AG09309 (cell line): ENCODE measurements at places on chromosomes 6 and 20.

- no peak for DNase-seq
Observed at GRCh38 chr6:138485005-138485545, 14.2 kb downstream of the NHSL1 start.

DNA sequence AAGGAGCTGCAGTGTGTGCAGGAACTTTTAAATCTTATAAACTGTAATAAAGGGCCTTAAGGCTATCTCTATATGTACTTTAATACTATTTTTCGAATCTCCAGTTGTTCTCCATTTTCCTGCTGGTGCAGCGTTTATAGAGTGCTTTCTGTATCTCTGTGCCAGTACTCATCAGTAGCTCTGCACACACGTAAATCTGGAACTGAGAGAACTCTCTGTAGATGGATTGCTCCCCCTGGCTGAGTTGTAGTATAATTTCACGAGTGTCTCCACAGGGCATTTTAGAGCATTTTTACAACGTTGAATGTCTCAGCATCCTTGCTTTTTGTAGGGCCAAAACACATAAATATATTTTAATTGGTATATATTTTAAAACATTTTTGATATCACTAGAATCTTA lies 256.5 kb downstream of the TRDN start:
- DNase-seq = no peak

DNA sequence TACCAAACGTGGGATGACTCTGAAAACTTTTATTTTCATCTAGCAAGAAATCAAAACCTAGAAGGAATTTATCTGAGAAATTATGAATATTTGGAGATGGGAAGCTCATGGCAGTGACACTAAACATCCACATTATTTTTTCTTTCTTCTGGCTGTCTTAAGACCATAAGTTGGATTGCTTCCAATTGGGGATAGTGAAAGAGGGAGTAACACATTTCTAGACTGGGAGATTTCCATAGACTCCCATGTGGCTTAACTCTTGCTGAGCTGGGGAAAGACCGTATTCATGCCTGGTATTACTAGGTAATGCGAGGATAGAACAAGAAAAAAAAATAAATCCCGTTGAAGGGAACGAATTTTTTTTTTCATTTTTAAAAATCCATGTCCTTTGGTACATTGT lies 120.0 kb downstream of the UTRN start:
- no peak for DNase-seq

GRCh38 chr6:85406641-85407075 lies 43.2 kb upstream of the NT5E start:
- DNase-seq = no peak

DNA sequence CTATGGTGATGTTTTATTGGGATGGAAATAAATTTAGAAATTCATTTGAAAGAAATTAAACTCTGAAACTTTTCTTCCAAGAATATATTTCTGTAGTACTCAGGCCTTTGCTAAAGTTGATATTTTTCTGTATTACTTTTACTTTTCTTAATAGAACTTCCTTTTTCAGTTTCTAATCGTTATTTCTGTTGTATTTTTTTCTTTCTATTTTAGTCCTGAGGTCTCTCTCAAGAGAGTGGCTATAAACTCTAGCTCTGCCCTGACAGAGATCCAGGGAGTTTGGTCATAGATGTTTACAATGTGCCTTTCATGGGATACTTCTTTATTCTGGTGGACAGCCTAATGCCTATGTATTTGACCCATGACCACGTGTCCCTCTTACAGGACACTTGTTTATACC lies 51.0 kb downstream of the OR2B6 start:
- DNase-seq = no peak

GRCh38 chr20:59071216-59071615 lies 28.6 kb upstream of the PRELID3B start:
- no peak for DNase-seq

DNA sequence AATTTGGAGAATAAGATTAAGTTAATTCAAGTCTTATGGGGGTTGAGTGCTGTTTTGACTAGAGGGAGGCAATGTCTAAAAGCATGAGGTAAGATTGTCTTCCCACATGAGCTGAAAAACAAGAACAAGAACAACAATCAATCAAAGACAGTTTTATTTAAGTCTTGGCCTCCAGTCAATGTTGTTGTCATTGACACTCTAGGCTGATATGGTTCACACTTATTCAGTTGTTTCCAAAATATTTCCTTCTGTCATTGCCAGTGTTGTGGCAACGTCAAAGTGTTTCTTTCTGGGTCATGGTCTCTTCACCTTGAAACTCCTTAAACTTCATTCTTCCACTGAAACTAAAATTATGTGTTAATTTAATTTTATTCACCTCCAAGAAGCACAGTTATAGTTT lies 72.4 kb downstream of the GRIK2 start:
- DNase-seq = no peak

DNA sequence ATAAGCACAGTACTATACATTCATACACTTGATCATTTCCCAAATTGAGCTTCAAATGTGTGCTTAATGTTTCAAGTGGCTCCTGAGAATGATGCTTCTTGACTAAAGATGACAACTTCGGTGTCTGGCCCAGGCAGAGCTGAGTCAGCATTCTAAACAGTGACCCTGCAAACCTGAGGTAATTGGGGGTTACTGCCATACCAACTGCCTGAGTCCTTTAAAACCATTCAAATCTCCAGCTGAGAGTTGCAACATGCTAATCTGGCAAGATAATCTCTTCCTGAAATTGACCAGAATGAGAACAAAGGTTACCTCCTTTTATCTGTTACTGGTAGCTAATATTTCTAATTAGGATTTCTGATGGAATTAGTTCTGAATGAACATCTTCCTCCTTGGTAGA lies 8.2 kb downstream of the BACH2 start:
- no peak for DNase-seq

GRCh38 chr20:47389867-47390347 lies 33.4 kb upstream of the ZMYND8 start:
- no peak for DNase-seq

DNA sequence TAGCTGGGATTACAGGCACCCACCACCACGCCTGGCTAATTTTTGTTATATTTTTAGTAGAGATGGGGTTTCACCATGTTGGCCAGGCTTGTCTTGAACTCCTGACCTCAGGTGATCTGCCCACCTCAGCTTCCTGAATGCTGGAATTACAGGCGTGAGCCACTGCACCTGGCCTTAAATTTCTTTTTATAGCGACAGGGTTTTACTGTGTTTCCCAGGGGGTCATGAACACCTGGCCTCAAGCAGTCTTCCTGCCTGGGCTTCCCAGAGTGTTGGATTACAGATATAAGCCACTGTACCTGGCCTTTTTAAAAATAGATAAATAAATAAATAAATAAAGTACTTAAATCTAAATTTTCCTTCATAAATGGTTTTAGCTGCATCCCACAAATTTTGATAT lies 57.5 kb downstream of the LIN28B start:
- DNase-seq = no peak

DNA sequence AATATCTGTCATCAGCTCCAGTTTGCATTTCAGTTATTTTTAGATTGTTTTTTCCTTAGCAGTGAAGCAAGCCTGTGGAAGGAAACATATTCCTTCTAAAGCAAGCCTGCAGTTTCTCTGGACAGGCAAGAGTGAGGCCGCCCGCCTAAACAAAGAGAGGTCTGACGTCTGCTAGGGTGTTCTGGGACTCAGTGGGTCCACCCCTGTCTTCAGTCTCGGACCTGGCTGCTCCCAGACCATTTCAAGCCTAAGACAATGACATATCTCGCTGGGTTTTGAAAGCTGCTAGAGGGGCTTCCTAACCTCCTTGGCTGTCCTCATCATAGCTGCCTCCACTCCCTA lies 36.8 kb upstream of the RNF24 start:
- DNase-seq = no peak

- no peak for DNase-seq
Observed at GRCh38 chr6:169190970-169191369, 62.7 kb downstream of the THBS2 start.

- DNase-seq = no peak
Observed at GRCh38 chr6:165077876-165078275, 231.5 kb downstream of the C6orf118 start.

- DNase-seq = no peak
Observed at GRCh38 chr6:69542494-69542893, 254.3 kb downstream of the LMBRD1 start.

- peak; percentile 38 for DNase-seq
Observed at GRCh38 chr6:139452148-139452876, 77.9 kb upstream of the CITED2 start.

DNA sequence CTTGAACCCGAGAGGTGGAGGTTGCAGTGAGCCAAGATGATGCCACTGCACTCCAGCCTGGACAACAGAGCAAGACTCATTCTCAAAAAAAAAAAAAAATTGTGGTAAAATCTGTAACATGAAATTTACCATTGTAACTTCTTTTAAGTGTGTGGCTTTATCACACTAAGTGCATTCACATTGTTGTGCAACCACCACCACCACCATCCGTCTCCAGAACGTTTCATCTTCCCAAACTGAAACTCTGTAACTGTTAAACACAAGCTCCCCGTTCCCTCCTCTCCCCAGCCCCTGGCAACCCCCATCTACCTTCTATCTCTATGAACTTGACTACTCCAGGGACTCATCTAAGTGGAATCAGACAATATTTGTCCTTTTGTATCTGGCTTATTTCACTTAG lies 29.7 kb downstream of the PDRG1 start:
- no peak for DNase-seq

DNA sequence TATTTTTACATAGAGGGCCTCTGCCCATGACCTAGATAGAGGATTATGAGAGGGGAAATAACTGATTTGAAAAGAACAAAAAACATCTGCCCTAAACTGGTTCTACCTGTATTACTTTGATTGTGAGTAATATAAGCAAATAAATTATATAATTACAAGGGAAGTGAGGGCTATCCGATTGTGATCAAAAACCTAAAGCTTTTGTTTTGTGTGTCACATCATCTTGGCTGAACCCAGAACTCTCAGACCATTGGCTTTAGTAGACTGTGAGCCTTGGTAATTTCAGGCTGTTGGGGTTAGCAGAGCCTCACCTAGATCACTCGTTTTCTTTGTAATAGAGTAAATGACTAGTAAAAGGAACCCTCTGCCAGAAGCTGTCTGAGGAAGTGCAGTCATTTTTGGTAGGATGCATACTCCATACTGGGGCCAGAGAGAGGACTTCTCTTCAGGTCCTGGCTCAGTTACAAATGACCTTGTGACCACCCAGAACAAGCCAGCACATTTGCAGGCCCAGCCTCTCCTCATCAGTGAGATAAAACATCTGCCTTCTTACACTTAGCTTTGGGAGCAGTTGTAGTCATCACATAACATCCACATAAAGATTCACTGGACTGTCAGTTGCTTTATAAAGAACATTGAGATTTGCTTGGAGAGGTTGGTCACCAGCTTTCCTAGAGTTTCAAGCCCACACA lies 13.5 kb downstream of the STK35 start:
- no peak for DNase-seq

DNA sequence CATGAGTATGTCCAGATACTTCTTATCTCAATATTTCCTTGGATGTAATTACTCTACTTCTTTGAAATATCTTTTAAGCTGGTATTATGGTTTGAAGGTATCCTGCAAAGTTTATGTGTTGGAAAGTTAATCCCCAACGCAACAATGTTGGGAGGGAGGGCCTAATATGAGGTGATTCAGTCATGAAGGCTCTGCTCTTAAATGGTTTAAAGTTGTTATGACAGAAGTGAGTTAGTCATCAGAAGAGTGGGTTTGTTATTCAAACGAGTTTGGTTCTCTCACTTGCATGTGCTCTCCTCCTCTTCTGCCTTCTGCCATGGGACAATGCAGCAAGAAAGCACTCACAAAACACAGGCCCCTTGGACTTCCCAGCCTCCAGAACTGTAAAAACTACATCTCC lies 176.3 kb downstream of the KCNQ5 start:
- no peak for DNase-seq

DNA sequence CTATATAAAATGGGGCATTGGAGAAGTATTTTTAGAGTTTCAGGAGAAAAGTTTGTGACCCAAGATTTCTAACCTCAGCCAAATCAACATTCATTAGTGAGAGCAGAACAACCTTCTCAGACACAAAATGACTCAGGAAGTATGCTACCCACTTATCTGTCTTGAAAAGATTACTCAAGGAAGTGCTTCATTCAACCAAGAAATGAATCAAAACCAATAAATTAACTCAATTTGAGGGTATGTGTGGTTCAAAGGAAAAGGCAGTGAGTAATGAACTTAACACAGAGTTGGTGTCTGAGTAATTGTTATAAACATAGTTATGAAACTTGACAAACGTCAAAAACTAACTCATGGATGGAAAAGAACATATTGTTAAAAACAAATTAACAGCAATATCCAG lies 227.6 kb downstream of the HAO1 start:
- no peak for DNase-seq

- DNase-seq = no peak
Observed at GRCh38 chr20:63691711-63692435, 4.6 kb upstream of the TNFRSF6B start.

- no peak for DNase-seq
Observed at GRCh38 chr20:417801-418342, 9.8 kb downstream of the RBCK1 start.

- DNase-seq = no peak
Observed at GRCh38 chr6:152605342-152605741, 31.8 kb downstream of the SYNE1 start.

DNA sequence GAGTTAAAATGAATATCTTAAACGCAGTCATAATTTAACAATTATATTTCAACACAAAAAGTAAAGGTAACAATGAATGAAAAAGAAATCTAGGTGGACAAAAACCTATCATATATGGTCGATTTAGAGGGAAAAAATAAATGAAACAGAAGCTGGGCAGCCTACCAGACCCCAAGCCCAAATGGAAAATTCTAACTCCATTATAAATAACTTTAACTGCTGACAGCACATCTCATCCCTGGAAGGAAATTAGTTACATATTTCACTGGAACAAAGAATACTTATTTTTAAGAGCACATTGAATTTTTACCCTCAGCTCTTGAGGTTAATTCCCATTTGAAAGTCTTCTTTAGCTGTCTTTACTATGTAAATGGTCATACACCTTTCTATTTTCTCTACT lies 39.1 kb downstream of the COL12A1 start:
- no peak for DNase-seq

GRCh38 chr20:56630086-56630493 lies 984 bp downstream of the TFAP2C start:
- DNase-seq = no peak

- no peak for DNase-seq
Observed at GRCh38 chr6:55495277-55495676, 83.7 kb downstream of the HMGCLL1 start.

DNA sequence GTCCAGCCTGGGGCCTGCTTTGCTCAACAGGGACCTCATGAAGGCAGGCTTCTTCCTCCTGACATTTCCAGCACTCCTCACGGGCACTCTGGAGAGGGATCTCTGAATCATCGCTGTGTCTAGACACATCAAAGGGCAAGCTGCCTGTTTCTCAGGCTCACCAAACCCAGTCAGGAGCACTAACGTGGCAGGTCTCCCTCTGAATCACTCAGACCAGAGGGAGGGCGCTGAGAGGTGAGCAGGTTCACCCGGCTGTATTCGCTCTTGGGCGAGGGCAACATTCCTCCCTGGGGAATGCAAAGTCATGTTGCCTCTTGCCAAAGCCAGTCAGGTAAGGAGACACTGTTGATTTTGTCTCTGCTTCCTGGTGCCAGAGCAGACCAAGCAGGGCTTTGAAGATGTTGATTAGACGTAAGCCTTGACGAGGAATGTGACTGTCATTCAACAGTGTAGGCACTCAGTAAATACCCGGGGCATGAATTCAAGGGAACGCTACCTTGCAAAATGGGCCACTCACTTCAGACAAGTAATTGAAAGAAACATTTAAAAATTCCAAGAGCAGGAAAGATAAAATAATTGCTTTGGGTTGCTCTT lies 50.1 kb downstream of the CYP24A1 start:
- DNase-seq = peak; percentile 94
